ENCODE measurements at places on chromosomes 16 and 17.

- no peaks in the 10 kb centered on the region for H3K27me3 ChIP-seq
- peaks cover 9% of the 10 kb centered on the region for H3K36me3 ChIP-seq
- no peak overlapping the region for H3K4me3 ChIP-seq
- no peak overlapping the region for H3K27ac ChIP-seq
- no peak for DNase-seq
Measured at GRCh38 chr16:74309789-74310781, 13.5 kb downstream of the PSMD7 start.

- H3K36me3 ChIP-seq: no peaks in the 10 kb centered on the region
- peak overlapping the region; percentile 40 for H3K4me3 ChIP-seq
- peaks cover 33% of the 10 kb centered on the region for H3K4me1 ChIP-seq
- H3K27ac ChIP-seq: peak overlapping the region; percentile 71
Measured at GRCh38 chr17:7045492-7046126, 1.7 kb upstream of the SLC16A11 start.

DNA sequence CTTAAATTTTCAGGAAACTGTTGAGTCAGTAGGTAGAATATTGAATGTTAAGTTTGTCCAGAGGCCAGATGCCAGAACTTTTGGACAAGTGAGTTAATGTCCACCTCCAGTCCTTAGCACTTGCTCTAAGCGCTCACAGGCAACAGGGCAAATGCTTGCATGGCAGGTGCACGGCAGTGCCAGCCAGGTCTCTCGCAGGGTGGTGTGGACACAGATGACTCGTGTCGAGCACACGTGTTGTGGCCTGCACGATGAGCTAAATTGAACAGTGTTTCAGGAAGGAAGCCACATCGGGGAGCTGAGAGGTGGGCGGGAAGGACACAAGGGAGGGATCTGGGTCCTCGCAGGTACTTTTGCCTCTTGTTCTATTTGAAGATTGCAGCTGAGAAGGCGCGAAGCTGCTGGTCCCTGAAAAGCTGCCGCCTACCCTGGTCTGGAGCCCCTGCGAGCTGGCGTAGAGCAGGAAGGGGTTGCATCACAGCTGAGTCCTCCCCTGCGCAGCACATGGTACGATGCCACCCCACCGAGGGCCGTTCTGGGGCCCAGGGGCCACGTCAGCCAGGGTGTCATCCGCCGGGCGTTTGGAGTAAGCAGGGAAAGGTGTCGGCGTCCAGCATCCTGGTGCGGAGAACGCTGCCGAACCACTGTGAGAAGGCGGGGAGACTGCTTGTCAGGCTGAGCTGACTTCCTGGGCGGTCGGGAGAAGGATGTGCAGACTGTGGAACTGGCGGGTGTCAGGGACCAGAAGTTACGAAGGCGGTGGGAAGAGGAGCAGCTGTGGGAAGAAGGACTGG is 6.3 kb downstream of the RAB40C start:
- peak; percentile 70 for DNase-seq
- peaks cover 14% of the 10 kb centered on the region for H3K36me3 ChIP-seq
- H3K4me1 ChIP-seq: peaks cover 52% of the 10 kb centered on the region
- H3K4me3 ChIP-seq: no peak overlapping the region

DNA sequence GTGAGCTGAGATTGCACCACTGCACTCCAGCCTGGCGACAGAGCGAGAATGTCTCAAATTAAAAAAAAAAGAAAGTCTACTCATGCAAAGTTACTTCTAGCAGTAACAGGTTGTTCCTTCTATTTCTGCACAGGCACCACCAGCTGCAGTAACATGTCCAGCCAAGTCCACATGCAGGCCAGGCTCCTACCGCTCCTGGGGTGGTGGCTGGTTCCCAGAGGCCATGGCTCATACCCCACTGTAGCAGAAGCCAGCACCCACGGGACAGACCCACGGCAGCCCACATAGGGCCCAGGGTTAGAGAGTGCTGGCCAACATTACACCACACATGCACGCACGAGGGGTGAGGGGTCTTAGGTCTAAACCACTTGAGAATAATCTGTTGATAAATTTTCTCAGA is 26.7 kb upstream of the TRAP1 start:
- H3K27me3 ChIP-seq: no peaks in the 10 kb centered on the region
- no peak overlapping the region for H3K27ac ChIP-seq
- DNase-seq: no peak
- peaks cover 88% of the 10 kb centered on the region for H3K36me3 ChIP-seq

DNA sequence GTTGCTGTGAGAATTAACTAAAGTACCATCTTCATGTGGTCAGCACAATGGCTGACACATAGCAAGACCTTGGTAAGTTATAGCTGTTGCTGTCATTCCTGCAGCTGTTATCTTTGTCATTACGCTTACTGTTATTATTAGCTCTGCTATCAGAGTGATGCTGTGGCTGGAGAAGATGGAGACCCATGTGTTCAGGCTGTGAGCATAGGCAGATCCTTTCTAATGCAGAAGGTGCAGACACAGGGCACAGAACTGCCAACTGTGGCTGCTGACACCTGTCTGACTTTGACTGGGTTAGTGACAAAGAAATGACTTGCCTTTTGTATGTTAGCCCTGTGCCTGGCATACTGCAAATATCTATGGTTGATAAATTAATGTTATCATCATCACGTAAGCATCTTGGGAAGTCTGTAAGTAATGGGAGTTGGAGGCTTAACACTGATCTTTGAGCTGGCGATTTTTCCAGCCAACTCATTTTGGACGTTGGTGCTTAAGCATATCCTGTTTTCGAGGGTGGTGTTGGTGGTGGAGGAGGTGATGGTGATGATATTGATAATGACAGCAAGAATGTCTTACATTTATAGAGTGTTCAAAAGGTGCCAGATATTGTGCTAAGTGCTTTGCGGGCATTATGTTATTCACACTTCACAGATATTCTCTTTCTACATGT is 695.3 kb downstream of the WWOX start:
- no peak for DNase-seq
- H3K4me1 ChIP-seq: no peaks in the 10 kb centered on the region
- no peak overlapping the region for H3K4me3 ChIP-seq

- H3K4me1 ChIP-seq: peaks cover 61% of the 10 kb centered on the region
- peak overlapping the region; percentile 100 for H3K4me3 ChIP-seq
- peaks cover 10% of the 10 kb centered on the region for H3K27me3 ChIP-seq
- DNase-seq: no peak
Measured at GRCh38 chr17:81927152-81927652, 333 bp downstream of the MAFG start.

GRCh38 chr16:81627024-81627423 is 152.1 kb upstream of the PLCG2 start:
- no peak overlapping the region for H3K4me3 ChIP-seq
- no peak for DNase-seq
- peaks cover 7% of the 10 kb centered on the region for H3K36me3 ChIP-seq
- H3K27ac ChIP-seq: no peak overlapping the region

DNA sequence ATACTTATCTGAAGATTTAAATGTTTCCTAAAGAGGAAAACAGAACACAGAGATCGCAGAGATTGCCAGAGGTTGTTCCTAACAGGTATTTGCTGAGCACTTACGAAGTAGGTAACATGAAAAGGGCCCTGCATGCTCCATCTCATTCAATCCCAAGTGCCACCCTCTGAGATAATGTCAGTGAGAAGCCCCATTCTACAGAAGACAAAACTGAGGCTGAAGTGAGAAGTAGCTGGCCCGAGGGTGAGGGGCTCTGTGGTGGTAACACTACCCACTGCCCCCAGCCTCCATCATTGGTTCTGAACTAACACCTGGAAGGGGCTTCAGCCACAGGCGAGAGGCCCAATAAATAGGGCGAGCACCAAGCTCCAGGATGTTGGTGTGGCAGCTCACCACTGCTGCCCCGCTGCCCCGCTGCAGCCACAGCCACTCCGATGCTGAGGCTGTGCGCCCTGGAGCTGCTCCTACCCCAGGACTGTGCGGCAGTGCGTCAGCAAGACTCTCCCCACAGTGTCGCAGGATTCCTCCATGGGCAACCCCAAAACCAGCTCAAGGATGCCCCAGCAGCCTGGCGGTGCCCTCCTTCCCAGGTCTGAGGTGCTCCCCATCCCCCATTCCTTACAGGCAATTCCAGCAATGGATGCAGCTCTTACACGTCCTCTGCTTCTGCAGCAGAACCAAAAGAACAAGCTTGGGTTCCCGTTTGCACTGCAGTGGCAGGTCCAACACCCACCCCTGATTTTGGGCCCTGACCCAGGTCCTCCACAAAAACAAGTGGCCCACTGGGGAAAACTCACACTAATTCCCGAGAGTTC is 10.3 kb downstream of the FLCN start:
- no peak for DNase-seq
- H3K4me3 ChIP-seq: no peak overlapping the region
- H3K27ac ChIP-seq: no peak overlapping the region

GRCh38 chr17:41476866-41477815 is 3.8 kb downstream of the KRT35 start:
- H3K4me3 ChIP-seq: no peak overlapping the region
- H3K27me3 ChIP-seq: no peaks in the 10 kb centered on the region
- no peaks in the 10 kb centered on the region for H3K36me3 ChIP-seq
- no peaks in the 10 kb centered on the region for H3K4me1 ChIP-seq
- no peak overlapping the region for H3K27ac ChIP-seq

GRCh38 chr16:62450291-62450690 is 414.1 kb upstream of the CDH8 start:
- H3K36me3 ChIP-seq: no peaks in the 10 kb centered on the region
- no peak overlapping the region for H3K27ac ChIP-seq
- H3K4me1 ChIP-seq: no peaks in the 10 kb centered on the region
- H3K4me3 ChIP-seq: no peak overlapping the region

GRCh38 chr17:81673561-81674258 is 7.2 kb downstream of the CCDC137 start:
- no peak overlapping the region for H3K4me3 ChIP-seq
- no peak overlapping the region for H3K27ac ChIP-seq
- peaks cover 52% of the 10 kb centered on the region for H3K36me3 ChIP-seq
- H3K4me1 ChIP-seq: no peaks in the 10 kb centered on the region

DNA sequence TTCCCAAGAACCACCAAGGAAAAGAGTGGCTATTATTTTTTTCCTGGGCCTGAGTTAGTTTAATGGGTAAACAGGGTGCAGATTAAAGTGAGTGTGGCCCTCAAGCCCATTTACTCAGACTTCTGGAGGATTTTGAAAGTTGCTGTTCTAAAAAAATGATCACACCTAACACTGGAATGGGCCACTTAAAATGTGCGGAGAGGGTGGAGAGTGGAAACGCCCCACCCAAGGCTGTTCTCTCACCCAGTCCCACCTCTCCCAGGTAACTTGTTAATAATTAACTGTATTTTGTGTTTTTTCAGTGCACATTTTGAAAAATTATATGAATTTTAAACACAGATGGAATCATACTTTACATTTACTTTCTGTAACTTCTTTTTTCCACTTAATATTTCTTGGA is 5.4 kb downstream of the HIRIP3 start:
- no peaks in the 10 kb centered on the region for H3K27me3 ChIP-seq
- H3K27ac ChIP-seq: peak overlapping the region; percentile 82
- DNase-seq: no peak
- H3K36me3 ChIP-seq: peaks cover 35% of the 10 kb centered on the region

GRCh38 chr17:61144617-61145564 is 254.8 kb upstream of the TBX2 start:
- no peaks in the 10 kb centered on the region for H3K27me3 ChIP-seq
- no peak for DNase-seq
- peak overlapping the region; percentile 41 for H3K27ac ChIP-seq
- H3K36me3 ChIP-seq: no peaks in the 10 kb centered on the region
- peaks cover 9% of the 10 kb centered on the region for H3K4me1 ChIP-seq

GRCh38 chr16:71360378-71360777 is 1.9 kb downstream of the CALB2 start:
- no peak for DNase-seq
- no peak overlapping the region for H3K27ac ChIP-seq
- H3K4me3 ChIP-seq: no peak overlapping the region
- H3K36me3 ChIP-seq: no peaks in the 10 kb centered on the region

GRCh38 chr16:2827831-2828520 is 2.1 kb upstream of the ZG16B start:
- H3K36me3 ChIP-seq: no peaks in the 10 kb centered on the region
- H3K27me3 ChIP-seq: no peaks in the 10 kb centered on the region
- peaks cover 9% of the 10 kb centered on the region for H3K4me1 ChIP-seq

- H3K36me3 ChIP-seq: no peaks in the 10 kb centered on the region
- no peak overlapping the region for H3K4me3 ChIP-seq
Measured at GRCh38 chr16:10322723-10323527, 62.9 kb upstream of the ATF7IP2 start.

GRCh38 chr17:41029633-41030245 is at the start of gene KRTAP1-4:
KRTAP1-4 (minus strand) TSS chr17:41030195; CDS start chr17:41030078, 117 bp downstream.
- no peaks in the 10 kb centered on the region for H3K36me3 ChIP-seq
- H3K4me1 ChIP-seq: no peaks in the 10 kb centered on the region

DNA sequence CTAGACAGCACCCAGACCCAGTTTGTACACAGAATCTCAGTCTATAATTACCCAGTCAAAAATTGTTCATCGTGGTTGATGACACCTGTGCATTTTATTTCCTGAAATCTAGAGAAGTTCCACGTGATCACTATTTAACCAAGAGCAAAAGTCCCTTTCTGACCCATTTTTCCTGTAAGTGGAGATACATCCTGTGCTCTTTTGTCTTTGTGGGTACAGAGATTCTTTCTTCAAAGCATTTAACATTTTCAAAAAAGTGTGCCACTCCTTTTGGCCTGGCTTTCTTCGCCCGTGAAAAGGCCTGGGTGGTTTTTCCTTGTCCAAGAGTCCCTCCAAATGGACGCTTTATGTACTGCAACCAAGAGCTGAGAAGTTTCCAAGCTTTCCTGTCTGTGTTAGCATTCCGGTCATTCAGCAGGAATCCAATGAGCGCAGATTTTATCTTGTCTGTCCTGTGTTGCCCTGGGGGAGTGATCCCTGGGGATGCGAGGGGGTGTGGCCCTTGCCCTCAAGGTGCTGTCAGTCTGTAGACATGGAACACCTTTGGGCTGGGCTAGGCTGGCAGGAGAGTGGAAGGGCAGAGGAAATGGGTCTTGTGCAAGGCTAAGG is 161.1 kb upstream of the CACNG5 start:
- peaks cover 35% of the 10 kb centered on the region for H3K4me1 ChIP-seq
- peak overlapping the region; percentile 88 for H3K27ac ChIP-seq
- H3K36me3 ChIP-seq: no peaks in the 10 kb centered on the region

DNA sequence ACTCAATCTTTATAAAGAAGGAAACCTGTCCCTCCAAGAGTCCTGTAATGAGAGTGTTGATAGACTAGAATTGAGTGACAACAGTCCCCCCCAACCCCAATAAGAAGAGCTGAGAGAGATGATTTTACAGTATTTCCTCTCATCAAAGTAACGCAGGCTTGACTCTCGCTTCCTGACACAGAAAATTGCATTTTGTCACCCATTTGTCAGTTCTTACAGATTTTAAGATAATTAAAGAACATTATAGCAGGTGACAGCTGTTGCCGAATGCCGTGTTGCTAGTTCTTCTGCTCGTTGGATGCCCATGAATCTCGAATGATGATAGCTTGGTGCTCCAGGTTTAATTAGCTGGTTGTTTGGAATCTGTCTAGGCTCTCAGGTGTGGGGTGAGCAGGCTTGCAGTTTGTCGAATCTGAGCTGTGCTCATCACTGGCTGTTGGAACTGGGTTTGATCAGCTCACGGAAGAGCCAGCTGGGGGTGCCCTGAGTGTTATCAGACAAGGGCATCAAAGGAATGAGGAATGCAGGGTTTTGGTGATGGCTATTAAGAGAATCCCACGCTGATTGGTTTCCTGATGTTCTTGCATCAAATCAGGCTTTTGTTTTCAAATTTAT is 84.8 kb upstream of the CPHXL start:
- H3K27me3 ChIP-seq: no peaks in the 10 kb centered on the region
- H3K4me3 ChIP-seq: no peak overlapping the region
- H3K4me1 ChIP-seq: no peaks in the 10 kb centered on the region
- DNase-seq: no peak

- no peak overlapping the region for H3K4me3 ChIP-seq
- H3K27ac ChIP-seq: no peak overlapping the region
- H3K27me3 ChIP-seq: peaks cover 7% of the 10 kb centered on the region
- no peak for DNase-seq
- no peaks in the 10 kb centered on the region for H3K4me1 ChIP-seq
Measured at GRCh38 chr17:9643611-9644010, 1.7 kb upstream of the USP43 start.

GRCh38 chr17:74309902-74310301 is 16.1 kb upstream of the KIF19 start:
- no peaks in the 10 kb centered on the region for H3K36me3 ChIP-seq
- no peaks in the 10 kb centered on the region for H3K27me3 ChIP-seq
- DNase-seq: no peak

Data from upper lobe of left lung (tissue), 6 donors.